ENCODE measurements at places on chromosomes 2 and 18. TPM values are rescaled to one million over a fixed set of nuclear protein-coding genes. Genes with fewer than 3 reads are reported as not detected.
A peak's percentile ranks its signal among the peaks of the same experiment; 100 is the strongest.

GRCh38 chr2:38930600-38930999 lies 40.9 kb downstream of the ARHGEF33 start:
- no peak for DNase-seq

GRCh38 chr2:127634626-127635379 lies 11.2 kb upstream of the GPR17 start:
- no peak for DNase-seq

The RUFY4 gene
- total RNA-seq: not detected

DNA sequence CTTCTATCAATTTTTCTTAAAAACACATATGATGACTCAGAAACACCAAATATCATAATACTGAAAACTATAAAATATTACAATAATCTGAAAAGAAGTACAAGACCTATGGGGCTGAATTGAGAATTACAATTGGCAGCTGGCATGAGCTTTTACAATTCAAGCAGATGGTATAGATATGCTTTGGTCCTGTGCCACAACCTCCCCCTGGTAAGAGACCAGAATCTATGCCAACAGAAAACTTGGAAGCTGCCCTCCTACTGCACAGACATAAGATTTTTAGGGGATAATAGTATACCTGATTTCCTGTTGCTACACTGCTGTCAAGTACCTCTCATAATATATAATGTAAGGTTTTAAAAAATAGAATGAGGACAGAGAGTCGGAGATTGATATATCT lies 46.8 kb upstream of the CDH7 start:
- no peak for DNase-seq

- DNase-seq: no peak
Observed at GRCh38 chr2:109018452-109018851, 29.4 kb upstream of the EDAR start.

- no peak for DNase-seq
Observed at GRCh38 chr18:44388329-44388728, 292.4 kb upstream of the SETBP1 start.

DNA sequence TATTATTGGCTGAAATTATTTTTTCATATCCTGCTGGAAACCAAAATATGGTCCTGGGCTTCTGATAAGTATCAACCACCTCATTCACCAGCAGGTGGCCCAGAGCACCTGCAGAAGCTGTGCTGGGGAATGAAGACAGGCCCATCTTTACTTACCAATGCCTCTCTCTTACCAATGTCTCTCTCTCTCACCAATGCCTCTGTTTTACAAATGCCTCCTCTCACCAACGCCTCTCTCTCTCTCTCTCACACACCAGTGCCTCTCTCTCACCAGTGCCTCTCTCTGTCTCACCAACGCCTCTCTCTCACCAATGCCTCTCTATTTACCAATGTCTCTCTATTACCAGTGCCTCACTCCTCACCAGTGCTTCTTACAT lies 2.3 kb upstream of the MAL start:
- peak; percentile 35 for DNase-seq

- DNase-seq: peak; percentile 63
Observed at GRCh38 chr2:239278941-239279365, 121.9 kb downstream of the HDAC4 start.

- DNase-seq: no peak
Observed at GRCh38 chr2:159803235-159803962, 5.4 kb upstream of the CD302 start.

The IKZF2 gene
- total RNA-seq: 6.0 TPM

The ZNF532 gene
- 67.6 TPM for total RNA-seq

DNA sequence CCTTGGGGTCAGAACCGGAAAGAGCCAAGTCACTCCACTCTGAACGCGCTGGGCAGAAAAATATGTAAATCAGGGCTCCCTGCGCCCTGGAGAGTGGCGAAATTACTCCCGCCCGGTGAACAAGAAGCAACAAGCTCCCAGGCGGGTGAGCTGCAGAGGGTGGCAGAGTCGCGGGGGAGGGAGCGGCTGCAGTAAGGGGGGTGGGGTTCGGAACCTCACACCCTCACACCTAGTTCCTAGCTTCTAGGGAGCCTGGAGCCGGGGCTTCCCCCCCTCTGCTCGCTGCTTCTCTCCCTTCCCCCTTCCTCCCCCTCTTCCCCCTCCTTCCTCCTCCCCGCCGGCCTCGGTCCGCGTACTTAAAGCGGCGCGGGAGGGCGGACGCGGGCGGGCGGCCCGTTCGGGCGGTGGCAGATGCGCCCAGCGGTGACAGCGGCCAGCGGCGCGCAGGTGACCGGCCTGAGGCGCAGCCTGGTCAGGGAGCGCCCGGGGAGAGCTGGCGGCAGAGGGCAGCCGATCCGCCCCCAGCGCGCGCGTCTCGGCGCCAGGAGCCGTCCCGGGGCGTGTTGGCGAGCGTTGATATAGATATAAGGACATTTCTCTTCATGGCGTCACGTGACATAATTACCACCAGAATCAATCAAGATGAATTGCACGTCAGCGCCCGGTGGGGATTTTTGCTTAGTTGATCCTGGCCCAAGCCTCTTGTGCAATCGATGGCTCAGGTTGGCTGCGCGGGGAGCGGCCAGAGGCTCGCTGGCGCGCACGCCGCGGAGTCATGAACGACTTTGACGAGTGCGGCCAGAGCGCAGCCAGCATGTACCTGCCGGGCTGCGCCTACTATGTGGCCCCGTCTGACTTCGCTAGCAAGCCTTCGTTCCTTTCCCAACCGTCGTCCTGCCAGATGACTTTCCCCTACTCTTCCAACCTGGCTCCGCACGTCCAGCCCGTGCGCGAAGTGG lies at the start of gene HOXD11:
HOXD11 (plus strand) TSS at position 700 of the 959 bp plus-strand sequence; CDS start at position 776, 76 bp downstream.
- peak; percentile 42 for DNase-seq

GRCh38 chr2:64350996-64351395 lies 103.0 kb upstream of the LGALSL start:
- DNase-seq: no peak

The CPLX4 gene
- not detected for total RNA-seq

- no peak for DNase-seq
Observed at GRCh38 chr18:6871566-6871965, 142.1 kb downstream of the ARHGAP28 start.

The SIX2 gene
- total RNA-seq: 1.2 TPM

DNA sequence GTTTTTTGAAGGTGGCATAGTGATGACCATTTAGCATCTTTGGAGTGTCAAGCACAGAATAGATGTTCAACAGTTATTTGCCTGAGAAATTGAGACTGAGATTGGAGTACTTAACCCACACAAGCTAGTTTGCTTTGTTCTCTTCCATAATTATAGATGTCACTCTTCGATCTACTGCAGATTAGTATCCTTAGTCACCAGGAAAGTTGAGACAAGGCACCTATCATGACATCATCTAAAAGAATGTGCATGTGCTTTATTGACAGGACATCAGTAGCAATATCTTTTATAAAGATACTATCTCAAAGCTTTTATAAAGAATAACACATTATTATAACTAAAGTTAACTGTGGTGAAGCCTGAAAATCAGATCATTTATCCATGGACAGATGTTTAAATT lies 6.4 kb downstream of the VRK2 start:
- DNase-seq: no peak

- peak; percentile 84 for DNase-seq
Observed at GRCh38 chr18:51211552-51211951, 14.1 kb upstream of the MEX3C start.

- no peak for DNase-seq
Observed at GRCh38 chr18:75753753-75754152, 326.2 kb upstream of the SMIM21 start.

The SCYGR3 gene
- not detected for total RNA-seq

GRCh38 chr2:177557794-177558193 lies 165.2 kb downstream of the AGPS start:
- no peak for DNase-seq

The MEP1B gene
- total RNA-seq: not detected

DNA sequence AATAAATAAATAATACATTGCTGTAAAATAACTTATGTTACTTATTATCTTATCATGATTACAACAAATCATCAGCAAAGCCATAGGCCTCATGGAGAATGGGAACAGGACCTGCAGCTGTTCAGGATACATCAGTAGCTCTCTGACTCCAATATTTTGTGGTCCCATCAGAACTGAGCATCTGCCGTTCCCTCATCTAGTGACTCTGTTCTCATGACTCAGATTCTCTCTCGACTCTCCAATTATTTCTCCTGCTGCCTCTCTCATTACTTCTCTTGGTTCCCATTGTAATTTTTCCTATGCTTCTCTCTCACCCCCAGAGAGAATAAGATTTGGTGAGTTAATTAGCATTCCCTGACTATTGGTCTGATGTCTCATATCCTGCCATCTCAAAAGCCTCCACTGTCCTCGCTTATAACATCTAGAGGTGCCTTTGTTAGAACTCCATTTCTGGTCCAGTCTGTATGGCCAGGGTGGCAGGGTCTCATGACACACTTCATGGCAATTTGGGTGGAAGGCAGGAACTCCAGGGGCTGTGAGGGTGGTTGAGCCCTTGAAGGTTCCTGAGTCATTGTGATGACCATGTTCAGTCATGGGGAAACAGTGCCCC lies 78.0 kb upstream of the TANC1 start:
- DNase-seq: no peak

DNA sequence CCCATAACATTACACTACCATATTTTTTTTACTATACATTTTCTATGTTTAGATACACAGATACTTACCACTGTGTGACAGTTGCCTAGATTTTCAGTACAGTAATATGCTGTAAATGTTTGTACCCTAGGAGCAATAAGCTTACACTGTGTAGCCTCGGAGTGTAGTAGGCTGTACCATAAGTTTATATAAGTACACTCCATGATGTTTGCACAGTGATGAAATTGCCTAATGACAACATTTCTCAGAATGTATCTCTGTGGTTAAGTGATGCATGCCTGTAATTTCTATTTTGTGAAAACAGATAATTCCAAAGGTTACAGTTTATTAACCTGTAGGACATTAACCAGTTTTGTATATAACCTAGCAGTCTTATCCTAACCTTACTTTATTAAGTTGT lies 128.1 kb upstream of the RBMS1 start:
- DNase-seq: no peak

DNA sequence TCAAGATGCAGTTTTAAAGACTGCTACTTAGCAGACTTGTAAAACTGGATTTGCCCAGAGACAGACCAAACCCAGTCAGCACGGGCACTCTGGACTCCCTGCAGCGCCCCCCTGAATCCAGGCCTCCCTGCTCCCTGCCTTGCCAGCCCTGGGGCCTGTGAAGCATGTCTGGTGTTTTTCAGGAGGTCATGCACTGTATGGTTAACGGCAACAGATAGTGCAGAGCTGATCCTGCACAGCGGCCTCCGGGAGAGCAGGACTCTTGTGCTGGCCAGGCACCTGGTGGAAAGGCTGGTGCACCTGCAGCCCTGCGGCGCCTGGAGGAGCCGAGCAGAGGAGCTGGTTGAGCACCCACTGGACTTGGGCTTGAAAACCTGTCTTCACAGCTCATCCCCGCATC lies 30.4 kb downstream of the HDAC4 start:
- DNase-seq: no peak

GRCh38 chr2:114108824-114109416 lies 219.0 kb downstream of the ACTR3 start:
- no peak for DNase-seq

DNA sequence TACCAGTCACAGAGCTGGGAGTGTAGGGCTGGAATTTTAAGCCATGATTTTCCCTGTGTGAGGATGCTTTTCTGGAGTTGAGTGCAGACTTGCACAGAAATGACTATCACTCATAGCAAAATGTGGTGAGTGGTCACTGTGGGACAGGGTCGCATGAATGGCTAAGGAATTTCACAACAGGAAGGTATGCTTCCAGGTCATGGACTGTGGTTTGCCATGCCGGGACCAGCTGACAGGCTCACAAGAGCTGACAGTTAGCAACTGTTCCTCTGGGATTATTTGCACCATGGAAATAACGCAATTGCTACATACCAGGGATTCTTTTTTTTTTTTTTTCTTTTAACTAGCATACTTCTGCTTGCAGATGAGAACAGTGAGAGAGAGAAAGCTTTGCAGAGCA lies 3.8 kb upstream of the UXS1 start:
- DNase-seq: peak; percentile 38

GRCh38 chr2:54526226-54526879 lies 70.2 kb downstream of the SPTBN1 start:
- DNase-seq: no peak

The ABHD1 gene
- not detected for total RNA-seq

DNA sequence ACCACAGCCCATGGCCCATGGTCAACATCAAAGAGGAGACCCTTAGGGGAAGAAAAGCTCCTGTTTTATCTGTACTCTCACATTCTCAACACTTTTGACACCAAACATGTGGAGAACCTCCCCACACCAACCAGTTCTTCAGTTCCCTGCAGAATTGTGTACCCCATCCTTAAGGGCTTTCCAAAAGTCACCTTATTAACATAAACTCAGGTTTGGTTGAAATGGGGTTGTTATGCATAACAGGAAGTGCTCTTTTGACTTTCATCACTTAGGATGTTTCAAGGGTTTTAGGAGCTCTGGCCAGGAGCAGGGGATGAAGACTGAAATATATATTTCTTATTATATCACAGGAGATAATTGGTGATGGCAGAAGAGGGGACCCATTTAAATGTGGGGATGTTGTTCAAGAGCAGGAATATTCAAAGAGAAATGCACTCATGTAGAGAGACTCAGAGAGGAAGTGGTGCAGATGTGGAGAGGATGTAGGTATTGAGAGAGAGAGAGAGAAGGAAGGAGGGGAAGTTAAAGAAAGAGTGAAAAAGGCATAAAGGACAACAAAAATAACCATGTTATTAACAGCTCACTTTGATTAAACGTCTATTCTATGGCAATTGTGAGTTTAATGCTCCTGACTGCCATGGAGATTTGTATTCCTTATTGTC lies 35.2 kb downstream of the SP140L start:
- DNase-seq: no peak

- no peak for DNase-seq
Observed at GRCh38 chr18:2471523-2471922, 99.8 kb downstream of the METTL4 start.

The COL5A2 gene
- 7.4 TPM for total RNA-seq

DNA sequence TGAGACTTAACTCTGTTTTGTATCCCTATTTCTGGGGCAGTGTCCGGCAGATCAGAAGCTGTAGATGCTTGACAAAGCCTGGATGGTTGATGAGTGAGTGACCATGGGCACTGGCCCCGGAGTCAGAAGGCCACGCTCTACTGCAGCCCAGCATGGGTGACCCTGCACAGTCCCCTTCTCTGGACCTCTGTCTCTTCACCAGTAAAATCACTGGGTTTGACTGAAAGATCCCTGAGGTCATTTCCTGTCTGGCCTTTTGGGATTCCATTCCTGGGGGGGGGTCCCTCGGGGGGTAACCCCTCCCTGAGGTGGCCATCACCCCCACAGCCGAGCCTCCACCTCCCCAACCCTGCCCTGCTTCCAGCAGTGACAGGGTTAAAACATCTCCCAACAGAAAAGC lies 31.7 kb downstream of the MRPL35 start:
- DNase-seq: no peak

DNA sequence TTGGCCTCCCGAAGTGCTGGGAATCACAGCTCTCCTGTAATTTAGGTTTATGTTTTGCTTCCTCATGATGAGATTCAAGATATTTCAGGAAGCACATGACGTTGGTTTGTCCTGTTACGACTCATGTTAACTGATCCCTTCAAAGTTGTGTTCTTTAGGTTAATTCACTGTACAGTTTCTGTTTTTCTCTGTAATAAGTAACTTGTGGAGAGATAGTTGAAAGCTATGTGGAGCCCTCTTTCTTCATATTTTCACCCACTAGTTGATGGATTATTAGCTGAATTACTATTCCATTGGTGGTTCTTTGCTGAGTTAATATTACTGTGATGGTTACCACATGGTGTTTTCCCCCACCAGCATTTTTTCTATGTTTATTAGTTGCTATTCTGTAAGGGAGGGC lies 18.3 kb upstream of the CHCHD5 start:
- DNase-seq: no peak

Measured in MCF 10A (cell line).